ENCODE measurements at places on chromosomes 1 and 21.

DNA sequence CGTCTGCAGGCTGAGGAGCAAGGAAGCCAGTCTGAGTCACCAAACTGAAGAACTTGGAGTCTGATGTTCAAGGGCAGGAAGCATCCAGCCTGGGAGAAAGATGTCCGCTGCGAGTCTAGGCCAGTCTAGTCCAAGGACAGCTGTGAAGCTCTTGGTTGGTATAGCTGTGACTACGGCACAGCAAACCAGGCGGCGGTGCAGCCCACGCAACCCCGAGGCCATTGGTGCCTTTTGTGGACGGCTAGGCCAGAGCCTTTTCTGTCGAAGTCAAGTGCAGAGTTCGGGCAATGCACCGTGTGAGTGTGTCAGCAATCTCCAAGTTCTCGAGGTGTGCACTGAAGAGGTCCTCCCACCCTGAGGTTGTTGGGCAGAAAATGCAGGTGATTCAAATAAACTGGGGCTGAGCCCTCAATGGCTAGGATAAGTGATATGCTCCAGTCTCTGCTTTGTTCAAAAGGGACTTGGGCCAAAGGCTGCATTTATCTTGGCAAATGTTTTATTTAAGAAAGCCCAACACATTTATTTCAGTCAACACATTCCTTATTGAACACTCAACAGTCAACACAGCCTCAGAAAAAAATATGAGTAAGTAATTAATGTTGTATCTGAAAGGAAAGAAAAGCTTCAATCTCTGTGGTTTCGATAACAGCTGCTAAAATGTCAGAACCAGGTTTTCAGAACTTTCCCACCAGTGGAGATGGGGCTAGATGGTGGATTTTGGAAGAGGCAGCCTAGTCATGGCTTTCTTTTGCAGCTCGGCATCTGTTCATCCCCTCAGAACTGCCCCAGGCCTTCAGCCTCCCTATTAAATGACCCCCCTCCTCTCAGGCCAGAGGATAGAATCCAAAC is 78.1 kb upstream of the COX20 start:
- no peak for DNase-seq

DNA sequence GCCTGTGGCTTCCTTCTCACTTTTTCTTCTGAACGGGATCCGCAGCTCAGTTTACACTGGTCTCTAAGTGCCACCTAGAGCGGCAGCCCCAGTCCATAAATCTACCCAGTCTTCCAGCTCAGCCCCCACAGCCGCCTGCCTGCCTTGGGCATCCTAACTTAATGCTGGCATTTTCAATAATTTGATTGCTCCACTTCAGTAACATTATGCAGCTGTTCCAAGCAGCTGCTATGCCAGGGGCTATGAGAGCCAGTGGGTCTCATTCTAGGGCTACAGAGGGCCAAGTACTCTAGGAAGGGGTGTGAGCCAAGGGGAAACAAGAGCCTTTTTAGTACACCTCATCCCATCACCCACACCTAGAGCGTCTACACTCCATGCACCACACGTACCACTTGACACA is 48.4 kb upstream of the COA6 start:
- no peak for DNase-seq

- no peak for DNase-seq
Measured at GRCh38 chr1:32372149-32372756, 9.9 kb downstream of the TSSK3 start.

DNA sequence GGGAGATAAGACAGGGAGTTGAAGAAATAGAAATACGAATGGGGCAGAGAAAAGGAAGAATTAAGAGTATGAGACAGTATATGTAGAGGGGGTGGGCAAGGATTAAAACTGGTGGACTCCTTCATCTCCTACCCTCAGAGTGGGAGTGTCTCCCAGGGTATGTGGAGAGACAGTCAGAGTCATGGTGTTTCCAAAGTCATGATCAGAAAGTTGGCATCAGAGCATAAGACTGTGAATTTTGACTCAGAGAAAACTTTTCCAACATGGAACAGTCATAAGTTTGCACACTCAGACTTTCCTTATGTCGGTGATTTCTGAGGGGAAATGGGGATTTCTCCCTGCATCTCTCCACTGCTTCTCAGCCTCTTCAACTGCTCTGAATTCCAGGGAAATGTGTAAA is 2.4 kb downstream of the CD84 start:
- no peak for DNase-seq

- DNase-seq = peak; percentile 49
Measured at GRCh38 chr1:37317870-37318467, 156.4 kb upstream of the ZC3H12A start.

DNA sequence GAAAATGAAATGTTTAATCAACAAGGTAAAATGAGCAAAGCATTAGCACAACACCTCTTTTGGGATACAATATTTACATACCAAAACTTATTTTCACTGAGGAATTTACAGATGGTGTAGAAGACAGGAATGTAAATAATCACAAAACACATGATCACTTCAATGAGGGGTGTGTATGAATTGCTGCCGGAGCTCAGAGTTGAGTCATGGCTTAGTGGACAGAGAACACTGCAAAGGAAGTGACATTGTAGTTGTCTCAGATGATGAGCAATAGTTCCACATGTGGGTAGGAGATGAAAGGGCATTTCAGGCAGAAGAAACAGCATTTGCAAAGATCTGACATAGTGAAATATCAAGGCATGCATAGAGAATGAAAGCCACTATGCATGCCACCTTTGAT is 5.6 kb upstream of the KPRP start:
- no peak for DNase-seq

DNA sequence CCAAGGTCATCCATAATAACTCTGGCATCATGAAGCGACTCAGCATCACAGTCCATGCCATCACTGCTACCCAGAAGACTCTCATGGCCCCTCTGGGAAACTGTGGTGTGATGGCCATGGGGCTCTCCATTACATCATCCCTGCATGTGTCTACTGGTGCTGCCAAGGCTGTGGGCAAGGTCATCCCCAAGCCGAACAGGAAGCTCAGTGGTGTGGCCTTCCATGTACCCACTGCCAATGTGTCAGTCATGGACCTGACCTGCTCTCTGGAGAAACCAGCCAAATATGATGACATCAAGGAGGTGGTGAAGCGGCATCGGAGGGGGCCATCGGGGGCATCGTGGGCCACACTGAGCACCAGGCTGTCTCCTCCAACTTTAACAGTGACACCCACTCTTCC is 65.1 kb upstream of the ARHGAP29 start:
- no peak for DNase-seq

DNA sequence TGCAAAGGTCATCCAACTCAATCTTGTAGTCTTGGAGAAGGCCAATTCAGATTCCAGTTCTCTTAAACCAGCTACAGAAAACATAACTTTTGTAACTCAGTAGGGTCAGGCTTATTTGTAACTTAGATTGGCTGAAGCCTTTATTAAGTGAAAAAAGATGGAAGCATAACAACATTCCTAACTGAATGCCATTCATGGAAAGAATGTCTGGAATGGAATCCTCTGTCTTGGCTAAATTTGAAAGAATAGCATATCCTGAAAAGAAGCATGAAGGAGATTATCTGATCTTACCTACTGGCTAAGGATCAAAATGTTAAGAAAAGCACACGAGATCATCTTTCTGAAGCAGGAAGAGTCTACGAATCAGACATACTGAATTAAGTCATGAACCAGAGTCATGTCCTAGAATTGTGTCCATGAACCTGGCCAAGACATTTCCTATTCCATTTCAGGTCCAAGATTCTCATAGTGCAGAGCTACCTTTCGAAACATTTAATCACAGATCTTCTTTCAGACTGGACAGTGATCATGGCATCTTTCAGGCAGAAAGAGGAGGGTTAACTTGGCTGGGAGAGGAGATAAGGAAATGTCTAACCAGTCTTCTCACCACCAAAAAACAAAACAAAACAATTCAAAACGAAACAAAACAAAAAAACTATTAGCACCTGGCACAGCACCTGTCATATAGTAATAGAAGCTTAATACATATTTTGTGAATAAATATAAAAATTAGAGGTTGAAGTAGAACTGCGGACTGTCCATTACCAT is 75.6 kb downstream of the XCL2 start:
- DNase-seq = no peak

GRCh38 chr1:118184739-118185083 is 317 bp downstream of the SPAG17 start:
- DNase-seq = no peak

GRCh38 chr21:25717491-25718147 is 17.1 kb downstream of the ATP5PF start:
- no peak for DNase-seq

GRCh38 chr1:94543893-94544635 is 2.5 kb upstream of the F3 start:
- no peak for DNase-seq

- peak; percentile 55 for DNase-seq
Measured at GRCh38 chr1:175839779-175840669, 96.6 kb upstream of the TNR start.

DNA sequence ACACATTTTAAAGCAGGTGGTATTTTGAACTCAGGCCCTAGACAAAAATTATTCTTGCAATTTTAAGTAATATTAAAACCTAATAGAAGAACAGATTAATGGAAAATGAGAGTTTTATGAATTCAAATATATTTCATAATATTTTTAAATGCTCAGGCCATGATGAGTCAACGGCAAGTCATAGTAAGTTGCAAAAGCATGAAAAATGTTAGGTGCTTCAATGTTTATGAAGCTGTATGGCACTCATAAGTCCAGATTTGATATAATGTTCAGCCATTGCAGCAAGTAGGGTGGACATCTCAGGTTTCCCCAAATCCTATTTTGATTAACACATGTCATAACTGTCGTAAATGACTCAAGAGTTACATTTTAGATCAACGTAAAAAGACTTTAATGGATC is 112.6 kb downstream of the GRIK1 start:
- DNase-seq = no peak

DNA sequence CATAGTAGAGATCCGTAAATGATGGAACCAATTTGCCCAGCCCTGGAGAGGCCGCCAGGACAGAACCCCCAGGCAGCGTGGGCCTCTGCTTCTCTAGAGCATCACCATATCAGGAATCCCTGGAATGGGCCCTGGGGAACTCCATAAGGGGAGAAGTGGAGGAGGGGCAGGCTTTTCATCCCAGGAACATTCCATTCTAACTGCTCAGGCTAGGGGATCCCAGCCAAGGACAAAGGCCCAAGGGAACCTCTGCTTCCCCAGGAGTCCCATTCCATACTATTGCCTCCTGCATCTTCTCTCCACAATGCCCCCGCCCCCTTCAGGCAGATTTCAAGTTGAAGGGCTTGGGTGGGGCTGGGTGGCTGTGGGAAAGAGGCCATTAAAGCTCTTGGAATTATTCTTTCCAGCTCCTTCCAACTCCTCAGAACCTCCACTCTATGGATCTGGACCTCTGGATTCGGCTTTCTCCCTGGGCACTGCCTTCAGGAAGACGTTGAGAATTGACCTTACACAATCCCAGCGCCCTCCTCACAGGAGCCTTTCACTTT is 6.0 kb downstream of the TRNP1 start:
- DNase-seq = no peak

DNA sequence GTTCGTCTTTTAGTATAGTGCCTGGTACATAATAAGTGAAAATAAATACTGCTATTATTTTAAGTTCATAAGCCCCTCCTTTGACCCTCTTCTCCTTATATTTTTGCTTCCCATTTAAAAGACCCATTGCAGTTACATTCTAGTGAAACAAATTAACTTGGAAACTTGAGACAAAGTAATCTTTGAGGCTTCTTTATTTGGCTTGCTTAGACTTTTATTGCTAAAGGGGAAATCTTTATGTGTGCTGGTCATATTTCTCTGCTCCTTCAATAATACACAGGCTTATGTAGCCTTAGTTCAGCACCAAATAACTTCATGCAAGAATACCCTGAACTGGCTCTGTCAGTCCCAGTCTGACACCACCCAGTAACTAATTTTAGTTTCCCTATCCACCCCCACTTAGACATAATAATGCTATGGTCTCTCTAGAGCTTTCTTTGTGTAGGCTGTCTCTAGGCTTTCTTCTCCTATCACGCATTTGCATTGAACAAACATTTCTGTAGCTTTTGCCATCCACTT is 257.8 kb downstream of the OMA1 start:
- DNase-seq = no peak

- DNase-seq = no peak
Measured at GRCh38 chr1:243646841-243647240, 203.2 kb downstream of the AKT3 start.

DNA sequence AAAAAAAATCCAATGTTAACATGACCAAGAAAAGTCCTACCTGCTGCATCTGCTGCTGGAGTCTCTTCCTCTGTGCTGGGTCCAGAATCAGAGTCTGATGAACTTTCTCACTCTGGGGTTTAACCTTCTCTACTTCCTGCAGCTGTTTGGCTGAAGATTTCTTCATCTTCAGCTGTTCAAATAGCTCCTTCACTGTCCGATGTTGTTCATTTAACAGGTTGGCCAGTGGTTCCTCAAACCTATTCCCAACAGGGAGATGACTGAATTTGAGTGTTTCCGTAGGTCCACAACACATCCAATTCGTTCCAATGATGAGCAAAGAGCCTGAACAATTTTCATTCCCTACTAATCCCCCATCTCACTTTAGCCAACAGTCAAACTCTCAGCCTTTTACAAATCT is 79.4 kb downstream of the GON4L start:
- no peak for DNase-seq

GRCh38 chr1:228988664-228989063 is 253.4 kb downstream of the RHOU start:
- no peak for DNase-seq

GRCh38 chr1:225655509-225656258 is 2.8 kb upstream of the ENAH start:
- no peak for DNase-seq

DNA sequence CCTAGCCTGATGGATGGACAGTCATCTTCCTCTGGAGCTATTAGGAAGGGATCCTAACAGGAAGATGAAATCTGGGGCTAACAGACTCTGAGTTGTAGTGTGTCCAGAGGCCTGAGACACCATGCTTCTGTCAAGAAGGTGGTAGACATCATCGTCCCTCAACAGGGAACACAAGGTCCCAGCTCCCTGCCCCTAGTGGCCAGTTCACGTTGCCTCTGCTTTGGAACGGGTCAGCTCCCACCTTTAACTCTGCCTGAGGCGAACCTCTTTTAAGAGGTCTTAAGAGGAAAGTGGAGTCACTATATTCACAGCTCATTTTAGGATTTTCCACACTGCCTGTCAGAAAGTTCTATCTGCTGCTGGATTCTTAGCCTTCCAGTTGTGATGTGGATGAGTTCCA is 28.3 kb downstream of the LRRC71 start:
- DNase-seq = no peak

DNA sequence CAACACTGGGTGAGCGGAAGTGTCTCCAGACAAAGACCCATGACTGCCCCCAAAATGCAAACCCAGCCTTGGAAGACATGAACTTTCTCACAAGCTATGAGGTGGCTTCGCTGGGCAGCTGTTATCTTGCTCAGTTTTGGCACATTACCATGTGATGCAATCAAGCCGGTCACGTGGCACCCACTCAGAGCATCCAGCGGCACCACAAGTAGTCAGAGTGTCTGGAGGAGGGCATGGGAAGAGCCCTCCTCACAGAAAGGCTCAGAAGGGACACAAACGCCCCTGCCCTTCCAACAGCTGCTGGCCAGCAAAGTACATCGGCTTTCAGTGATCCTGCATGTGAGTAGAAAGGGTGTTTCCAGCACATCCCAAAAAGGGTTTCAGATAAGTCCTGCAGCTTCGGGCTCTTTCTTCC is 145.5 kb upstream of the IRF2BP2 start:
- DNase-seq = peak; percentile 54
